ENCODE measurements at places on chromosomes 11 and 22. TPM values are rescaled to one million over a fixed set of nuclear protein-coding genes. Genes with fewer than 3 reads are reported as not detected.

NPAS4 gene
- total RNA-seq, result not detected

OLFML1 gene
- total RNA-seq, result not detected

TRIM49B gene
- not detected for total RNA-seq

KDM4E gene
- total RNA-seq, result not detected

GLYATL2 gene
- total RNA-seq, result not detected

CARNS1 gene
- total RNA-seq, result 0.18 TPM

GRCh38 chr11:122439866-122440810 is 215.4 kb upstream of the UBASH3B start:
- DNase-seq, result no peak

DNA sequence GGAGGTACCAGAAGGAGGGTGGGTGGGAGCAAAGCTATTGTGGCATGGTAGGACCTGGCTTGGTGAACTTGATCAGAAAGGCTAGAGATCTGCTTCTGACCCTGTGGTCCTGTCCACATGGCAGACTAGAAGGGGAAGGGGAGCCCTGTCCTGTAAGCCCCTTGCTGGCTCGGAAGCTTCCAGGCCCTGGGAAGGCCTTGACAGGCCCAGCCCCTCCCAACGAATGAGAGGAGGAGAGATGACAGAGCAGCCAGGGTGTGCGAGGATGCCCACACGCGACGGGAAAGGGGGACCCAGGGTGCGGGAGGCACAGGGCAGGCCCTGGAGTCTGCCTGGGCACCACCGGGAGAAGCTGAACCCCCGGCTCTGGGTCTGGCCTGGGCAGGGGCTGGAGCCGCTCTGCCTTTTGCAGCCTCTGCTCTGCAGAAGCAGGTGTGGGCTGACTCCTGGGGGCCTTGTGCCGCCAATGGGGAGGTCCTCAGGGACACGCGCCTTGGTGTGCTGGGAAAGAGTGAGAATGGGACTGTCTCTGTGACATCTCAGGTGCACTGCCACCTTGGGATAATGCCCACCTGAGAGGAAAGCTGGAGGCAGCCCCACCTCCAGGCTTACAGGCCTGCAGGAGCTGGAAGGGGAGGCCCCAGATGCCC is 1447.5 kb downstream of the BRD1 start:
- DNase-seq, result no peak

DNA sequence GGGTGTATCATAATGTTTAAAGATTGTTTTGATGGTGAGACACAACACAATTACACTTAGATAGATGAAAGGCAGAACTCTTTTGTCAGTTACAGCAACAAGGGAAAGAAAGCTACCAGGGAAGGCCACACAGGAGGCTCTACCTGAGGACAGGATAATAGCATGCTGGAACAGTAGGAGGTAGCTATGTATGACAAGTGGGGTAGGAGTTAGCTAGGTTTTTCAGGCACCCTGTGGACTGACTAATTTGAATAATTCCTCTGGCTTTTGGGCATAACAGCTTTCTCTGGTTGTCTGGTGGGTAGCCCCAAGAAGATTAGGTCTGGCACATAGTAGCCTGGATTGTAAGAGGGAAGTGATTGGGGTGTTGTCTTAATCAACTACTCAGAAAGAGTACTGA is 475.4 kb upstream of the CHORDC1 start:
- no peak for DNase-seq

GRCh38 chr22:50011447-50012210 is 936 bp downstream of the IL17REL start:
- no peak for DNase-seq

GRCh38 chr11:115501893-115502589 is 2.2 kb downstream of the CADM1 start:
- no peak for DNase-seq

DNA sequence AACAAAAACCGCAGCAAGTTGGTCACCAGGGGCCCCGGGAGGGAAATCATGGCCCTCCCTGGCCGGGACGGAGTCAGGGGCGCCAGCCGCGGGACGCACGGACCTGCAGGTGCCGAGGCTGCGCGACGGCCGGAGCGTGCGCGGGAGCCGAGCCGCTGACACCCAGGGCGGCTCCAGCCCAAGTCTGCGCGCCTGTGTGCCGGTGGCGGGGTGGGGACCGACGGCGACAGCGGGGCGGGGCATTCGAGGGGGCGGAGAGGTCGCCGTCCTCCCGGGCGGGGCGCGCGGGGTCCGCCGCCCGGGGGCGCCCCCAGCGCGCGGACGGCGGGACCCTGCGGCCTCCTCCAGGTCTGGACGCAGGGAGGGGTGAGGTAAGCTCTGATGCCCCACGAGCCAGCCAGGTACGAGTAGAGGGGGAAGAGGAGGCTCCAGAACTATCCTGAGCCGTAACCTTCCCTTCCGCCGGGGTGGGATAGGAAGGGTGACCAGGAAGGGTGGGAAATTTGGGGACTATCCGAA is at the start of gene ESAM:
Gene ESAM (minus strand): TSS at position 186 of the 519 bp plus-strand sequence. CDS start 136 bp downstream, at position 50.
- no peak for DNase-seq

DNA sequence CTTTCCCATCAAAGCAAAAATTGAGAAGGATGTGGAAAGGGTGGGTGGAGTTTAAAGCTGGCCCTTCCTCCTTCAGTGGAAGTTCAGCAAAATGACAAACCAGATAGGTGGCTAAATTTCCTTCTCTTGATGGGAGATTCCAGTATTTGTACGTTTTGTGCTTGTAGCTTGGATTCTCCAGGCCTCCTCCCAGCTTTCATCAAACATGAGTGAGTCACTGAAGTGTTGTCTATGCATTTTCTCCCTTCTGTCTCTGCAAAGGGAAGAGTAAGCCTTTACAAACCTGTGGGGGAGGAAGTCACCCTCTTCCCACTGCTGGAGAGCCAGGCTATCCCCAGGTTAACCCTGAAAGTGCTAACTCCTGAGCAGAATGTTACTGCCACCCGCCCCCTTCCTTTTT is 6.4 kb downstream of the MARK2 start:
- no peak for DNase-seq

GRCh38 chr11:75549370-75549958 is 12.6 kb upstream of the SERPINH1 start:
- DNase-seq, result no peak

DNA sequence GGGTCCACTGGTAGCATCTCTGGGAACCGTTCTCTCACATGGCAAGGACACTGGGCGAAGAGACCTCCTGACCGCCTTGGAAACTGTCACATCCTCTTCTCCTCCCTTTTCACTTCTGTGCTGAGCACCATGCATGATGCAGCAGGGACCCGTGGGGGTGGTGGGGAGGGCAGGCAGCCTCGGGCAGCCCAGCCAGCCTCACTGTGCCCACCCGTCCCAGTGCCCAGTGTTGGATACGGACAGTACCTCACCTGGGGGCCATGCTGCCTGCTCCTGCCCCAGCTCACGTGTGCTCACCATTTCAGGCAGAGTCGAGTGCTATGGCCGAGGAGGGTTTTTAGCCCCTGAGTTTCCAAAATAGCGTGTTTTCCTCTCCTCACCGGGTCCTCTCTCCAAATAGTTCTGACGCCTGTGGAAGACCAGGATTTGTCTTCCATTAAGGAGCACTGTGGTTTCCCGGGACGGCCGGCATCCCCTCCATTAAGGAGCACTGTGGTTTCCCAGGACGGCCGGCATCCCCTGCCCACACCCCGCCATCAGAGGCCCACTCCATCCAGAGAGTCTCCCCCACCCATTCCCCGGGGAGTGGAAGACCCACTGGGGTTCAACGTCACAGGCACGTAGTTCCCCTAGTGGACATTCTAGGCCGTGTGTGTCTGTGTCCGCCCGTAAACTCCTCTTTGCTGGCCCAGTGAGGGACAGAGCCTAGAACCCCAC is 22.4 kb downstream of the B3GAT1 start:
- DNase-seq, result no peak

DNA sequence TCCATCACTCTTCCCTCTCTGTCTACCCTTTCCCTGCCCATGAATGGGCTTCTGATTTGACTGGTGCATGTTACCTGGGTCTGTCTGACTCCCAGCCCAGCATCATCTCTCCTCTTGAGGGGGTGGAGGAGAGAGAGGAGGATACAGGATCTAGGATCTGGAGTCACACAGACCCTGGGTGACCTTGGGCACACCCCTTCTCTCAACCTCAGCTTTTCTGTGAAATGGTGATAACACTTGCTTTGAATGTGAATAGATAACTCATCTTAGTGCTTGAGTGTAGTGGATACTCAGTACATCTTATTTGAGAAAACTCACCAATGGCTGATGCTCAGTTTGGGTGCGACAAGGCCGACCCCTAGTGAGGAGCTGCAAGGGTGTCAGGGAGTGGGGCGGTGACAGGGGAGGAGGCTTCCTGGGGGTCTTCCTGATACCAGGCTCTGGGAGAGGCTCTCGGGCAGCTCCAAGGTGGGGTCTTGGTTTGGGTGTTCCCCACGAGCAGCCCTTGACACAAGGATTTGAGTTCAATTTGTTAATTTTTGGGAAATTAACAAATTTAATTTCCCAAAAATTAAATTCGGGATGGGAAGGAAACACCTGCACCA is 9.0 kb downstream of the INCENP start:
- no peak for DNase-seq

DNA sequence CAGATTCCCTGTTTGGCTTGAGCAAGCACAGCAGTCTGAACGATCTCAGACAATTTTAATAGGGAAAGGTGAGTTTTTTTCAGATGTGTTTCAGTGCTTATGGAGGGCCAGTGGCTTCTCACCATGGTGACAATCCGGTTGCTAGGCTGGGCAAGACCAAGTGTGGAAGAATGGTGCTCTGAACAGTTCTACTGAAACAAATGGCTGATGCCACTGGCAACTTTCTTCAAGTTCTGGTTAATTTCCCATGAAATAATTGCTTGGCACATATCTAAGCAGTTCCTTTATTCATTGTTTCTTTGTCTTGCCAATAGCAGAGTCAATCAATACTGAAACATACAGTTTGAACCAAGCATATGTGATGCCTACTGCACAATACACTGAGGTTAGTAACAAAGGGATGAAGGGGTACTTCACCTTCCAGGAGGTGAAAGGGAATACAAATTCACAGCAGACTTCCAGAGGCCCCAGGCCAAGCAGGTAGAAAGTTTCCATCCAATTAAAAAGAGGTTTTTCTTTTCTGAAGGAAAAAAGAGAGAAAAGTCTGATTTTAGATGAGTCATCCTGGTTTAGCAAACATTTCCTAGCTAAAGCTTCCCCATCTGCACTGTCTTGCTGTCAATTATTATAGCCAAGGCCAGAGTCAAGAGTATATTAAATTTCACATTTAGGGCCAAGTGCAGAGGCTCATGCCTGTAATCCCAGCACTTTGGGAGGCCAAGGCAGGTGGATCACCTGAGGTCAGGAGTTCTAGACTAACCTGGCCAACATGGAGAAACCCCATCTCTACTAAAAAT is 21.2 kb upstream of the NDUFC2 start:
- no peak for DNase-seq

GRCh38 chr22:36727110-36727509 is 23.6 kb upstream of the CACNG2 start:
- DNase-seq, result no peak

- peak; percentile 58 for DNase-seq
Observed at GRCh38 chr11:76885390-76886097, 24.8 kb downstream of the ACER3 start.

- DNase-seq, result no peak
Observed at GRCh38 chr11:119585043-119585781, 143.8 kb downstream of the NECTIN1 start.

- no peak for DNase-seq
Observed at GRCh38 chr11:126007238-126007637, 55.4 kb downstream of the CDON start.

GRCh38 chr11:12808519-12808918 is 134.3 kb downstream of the TEAD1 start:
- no peak for DNase-seq

GRCh38 chr22:18110194-18110953 is at the start of gene TUBA8:
TUBA8 (plus strand) TSS chr22:18110809; CDS start chr22:18110866, 57 bp downstream.
- no peak for DNase-seq

DNA sequence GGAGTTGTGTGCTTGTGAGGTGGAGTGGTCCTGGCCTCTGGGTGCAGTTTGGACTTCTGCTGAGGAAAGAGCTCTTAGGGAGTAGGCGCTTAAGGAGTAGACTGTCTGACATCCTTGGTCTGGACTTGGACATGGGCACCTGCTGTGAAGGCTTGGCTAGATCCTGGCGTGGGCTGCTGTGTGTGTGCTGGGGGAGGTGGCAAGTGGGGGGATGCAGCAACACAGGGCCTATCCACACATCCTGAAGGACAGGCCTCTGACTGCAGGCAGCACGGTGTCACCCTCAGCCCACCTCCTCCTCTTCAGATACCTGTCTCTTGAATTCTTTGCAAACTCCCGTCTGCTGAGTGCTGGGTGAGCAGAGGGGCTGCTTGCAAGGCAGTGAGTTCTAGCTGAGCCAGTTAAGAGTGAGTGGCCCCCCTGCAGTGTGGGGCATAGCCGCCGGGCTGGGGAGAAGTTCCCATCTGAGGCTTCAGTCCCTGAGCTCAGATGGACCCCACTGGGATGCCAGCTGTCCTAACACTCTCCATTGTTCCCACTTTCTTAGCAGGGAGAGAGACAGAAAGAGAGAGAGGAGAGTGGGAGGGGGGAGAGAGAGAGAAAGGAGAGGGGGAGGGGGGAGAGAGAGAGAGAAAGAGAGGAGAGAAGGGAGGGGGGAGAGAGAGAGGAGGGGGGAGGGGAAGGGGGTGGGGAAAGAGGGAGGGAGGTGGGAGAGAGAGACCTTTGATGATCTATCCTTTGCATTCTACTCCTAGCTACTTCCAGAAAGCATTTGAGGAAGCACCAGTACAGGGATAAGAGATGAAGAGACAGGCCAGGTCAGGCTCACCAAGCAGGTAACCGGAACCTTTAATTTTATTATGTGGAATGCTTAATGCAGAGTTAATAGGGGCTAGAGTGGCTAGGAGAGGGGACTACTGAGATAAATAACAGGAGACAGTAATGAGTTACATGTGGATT is 12.6 kb downstream of the SOX10 start:
- no peak for DNase-seq
